RWPE2 (cell line): ENCODE measurements at places on chromosomes 5 and 9.

- no peak for DNase-seq
- H3K4me3 ChIP-seq = no peak overlapping the region
- H3K27ac ChIP-seq = no peak overlapping the region
- peaks cover 19% of the 10 kb centered on the region for H3K4me1 ChIP-seq
- no peaks in the 10 kb centered on the region for H3K36me3 ChIP-seq
Measured at GRCh38 chr5:68436686-68437520, 221.3 kb downstream of the PIK3R1 start.

- H3K27ac ChIP-seq = no peak overlapping the region
- H3K36me3 ChIP-seq = no peaks in the 10 kb centered on the region
- no peak for DNase-seq
- H3K27me3 ChIP-seq = no peaks in the 10 kb centered on the region
- H3K4me3 ChIP-seq = no peak overlapping the region
- H3K4me1 ChIP-seq = no peaks in the 10 kb centered on the region
Measured at GRCh38 chr9:116361547-116361946, 208.0 kb downstream of the PAPPA start.

DNA sequence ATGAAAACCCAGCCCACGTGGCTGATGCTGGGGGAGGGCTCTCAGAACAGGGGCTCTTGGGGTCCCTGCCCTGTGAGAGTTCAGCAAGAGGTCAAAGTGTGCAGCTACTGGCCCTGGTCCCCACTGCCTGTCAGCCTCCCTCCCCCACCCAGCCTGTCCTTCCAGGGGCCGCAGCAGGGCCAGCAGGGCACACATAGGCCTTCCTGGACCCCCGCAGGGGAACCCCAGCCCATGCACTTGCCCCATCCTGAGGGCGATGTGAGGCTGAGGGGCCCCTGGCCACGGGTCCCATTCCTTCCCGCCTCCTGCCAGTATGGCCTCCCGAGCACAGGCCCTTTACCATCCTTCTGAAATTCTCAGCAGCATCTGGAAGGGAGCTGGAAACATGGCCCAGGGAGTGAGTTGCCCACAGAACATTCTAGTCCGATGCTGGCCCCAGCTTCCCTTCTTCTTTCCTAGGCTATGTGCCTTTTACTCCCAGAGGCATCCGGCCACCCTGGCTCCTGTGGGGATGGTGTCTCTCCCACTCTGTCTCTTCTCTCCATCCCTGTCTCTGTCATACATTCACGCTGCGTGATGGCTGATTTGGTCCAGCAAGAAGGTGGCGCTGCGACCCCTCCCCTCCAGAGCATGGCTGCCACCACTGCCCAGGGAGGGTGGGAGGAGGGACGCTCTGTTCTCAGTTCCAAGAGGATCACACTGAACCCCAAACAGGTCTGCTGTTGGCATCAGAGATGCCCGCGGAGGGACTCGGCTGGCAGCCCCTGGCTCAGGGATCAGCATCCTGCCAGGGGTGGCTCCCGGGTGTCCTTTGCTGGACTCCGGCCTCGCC is 19.6 kb downstream of the MRPL36 start:
- DNase-seq = peak; percentile 70
- H3K36me3 ChIP-seq = no peaks in the 10 kb centered on the region

DNA sequence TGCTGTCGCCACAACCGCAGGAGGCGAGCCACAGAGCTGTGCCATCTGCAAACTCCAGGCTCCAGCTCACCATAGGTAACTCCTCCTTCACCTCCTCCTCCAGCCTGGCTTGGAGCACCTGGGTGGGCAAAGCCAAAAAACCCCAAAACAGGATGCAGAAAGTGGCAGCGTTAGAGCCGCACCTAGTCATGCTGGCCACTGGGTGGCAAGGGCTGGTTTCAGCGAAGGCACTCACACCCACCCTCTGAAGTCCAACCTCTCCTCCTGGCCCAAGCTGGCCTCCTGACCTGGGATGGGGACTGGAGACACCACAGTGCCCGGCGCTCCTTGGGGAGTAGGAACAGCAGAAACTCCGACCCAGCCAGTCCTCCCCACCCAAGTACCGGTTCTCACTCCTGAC is 28.7 kb upstream of the ZNF354B start:
- H3K27me3 ChIP-seq = no peaks in the 10 kb centered on the region
- peaks cover 14% of the 10 kb centered on the region for H3K4me1 ChIP-seq

- no peak overlapping the region for H3K27ac ChIP-seq
- no peaks in the 10 kb centered on the region for H3K27me3 ChIP-seq
- no peak overlapping the region for H3K4me3 ChIP-seq
- no peaks in the 10 kb centered on the region for H3K4me1 ChIP-seq
Measured at GRCh38 chr9:4442806-4443205, 47.5 kb upstream of the SLC1A1 start.

DNA sequence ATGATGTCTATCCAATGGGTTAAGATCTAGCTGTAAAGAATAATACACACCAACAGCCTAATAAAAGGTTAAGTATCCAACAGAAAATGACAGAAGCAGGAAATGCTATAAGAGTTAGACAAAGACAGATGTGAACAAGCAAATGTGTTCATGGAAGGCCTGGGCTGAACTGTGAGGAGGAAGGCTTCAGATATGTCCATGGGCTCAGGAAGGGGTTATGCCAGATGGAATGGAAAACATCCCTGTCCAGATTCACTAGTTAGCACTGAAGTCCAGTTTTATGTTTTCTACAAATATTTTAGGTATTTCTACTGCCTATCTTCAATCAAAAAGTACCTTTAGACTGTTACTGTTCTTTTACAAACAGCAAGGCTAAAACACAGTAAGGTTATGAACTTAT is 27.1 kb downstream of the ERAP1 start:
- peak overlapping the region; percentile 75 for H3K27ac ChIP-seq
- H3K4me3 ChIP-seq = no peak overlapping the region
- peaks cover 23% of the 10 kb centered on the region for H3K4me1 ChIP-seq
- H3K27me3 ChIP-seq = no peaks in the 10 kb centered on the region
- peaks cover 88% of the 10 kb centered on the region for H3K36me3 ChIP-seq
